ENCODE measurements at places on chromosomes 13 and 19. TPM values are rescaled to one million over a fixed set of nuclear protein-coding genes. Genes with fewer than 3 reads are reported as not detected.

The PNMA8B gene
- total RNA-seq = not detected

The FCGBP gene
- 4.8 TPM for total RNA-seq

The TNNI3 gene
- total RNA-seq = not detected

The GAPDHS gene
- not detected for total RNA-seq

The ZNF626 gene
- total RNA-seq = 11.1 TPM

The ZNF83 gene
- total RNA-seq = 31.1 TPM

The CYP2F1 gene
- total RNA-seq = not detected

The NCR1 gene
- 0.58 TPM for total RNA-seq
